NCI-H82 (cell line): ENCODE measurements at places on chromosomes 12 and 14.
A peak's percentile ranks its signal among the peaks of the same experiment; 100 is the strongest.

- DNase-seq = no peak
Observed at GRCh38 chr12:46084666-46085631, 94.6 kb upstream of the SCAF11 start.

- DNase-seq = no peak
Observed at GRCh38 chr12:103053089-103053488, 95.6 kb downstream of the ASCL1 start.

GRCh38 chr12:22238211-22238610, 96.3 kb downstream of the ST8SIA1 start:
- DNase-seq = no peak

DNA sequence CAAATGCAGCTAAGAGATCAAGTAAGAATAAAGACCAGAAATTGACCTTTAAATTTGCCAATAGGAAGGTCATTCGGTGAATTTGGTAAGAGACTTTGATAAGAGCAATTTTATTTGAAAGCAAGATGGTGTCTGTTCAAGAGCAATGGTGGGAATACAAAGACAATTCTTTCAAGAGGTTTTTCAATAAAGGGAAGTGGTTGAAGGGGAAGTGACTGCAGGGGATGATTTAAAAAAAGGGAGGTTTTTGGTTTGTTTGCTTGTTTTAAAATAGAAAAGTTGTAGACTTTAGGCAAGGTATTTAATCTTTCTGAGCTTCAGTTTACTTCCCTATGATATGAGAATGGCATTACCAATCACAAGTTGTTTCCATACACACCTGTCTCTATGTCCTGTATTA, 4.3 kb upstream of the APPL2 start:
- no peak for DNase-seq

DNA sequence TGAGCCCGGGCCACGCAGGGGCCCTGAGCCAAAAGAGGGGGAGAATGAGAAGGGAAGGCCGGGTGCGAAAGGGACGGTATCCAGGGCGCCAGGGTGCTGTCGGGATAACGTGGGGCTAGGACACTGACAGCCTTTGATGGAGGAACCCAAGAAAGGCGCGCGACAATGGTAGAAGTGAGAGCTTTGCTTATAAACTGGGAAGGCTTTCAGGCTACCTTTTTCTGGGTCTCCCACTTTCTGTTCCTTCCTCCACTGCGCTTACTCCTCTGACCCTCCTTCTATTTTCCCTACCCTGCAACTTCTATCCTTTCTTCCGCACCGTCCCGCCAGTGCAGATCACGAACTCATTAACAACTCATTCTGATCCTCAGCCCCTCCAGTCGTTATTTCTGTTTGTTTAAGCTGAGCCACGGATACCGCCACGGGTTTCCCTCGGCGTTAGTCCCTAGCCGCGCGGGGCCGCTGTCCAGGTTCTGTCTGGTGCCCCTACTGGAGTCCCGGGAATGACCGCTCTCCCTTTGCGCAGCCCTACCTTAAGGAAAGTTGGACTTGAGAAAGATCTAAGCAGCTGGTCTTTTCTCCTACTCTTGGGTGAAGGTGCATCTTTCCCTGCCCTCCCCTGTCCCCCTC, 3.0 kb downstream of the SSTR1 start:
- DNase-seq = no peak

DNA sequence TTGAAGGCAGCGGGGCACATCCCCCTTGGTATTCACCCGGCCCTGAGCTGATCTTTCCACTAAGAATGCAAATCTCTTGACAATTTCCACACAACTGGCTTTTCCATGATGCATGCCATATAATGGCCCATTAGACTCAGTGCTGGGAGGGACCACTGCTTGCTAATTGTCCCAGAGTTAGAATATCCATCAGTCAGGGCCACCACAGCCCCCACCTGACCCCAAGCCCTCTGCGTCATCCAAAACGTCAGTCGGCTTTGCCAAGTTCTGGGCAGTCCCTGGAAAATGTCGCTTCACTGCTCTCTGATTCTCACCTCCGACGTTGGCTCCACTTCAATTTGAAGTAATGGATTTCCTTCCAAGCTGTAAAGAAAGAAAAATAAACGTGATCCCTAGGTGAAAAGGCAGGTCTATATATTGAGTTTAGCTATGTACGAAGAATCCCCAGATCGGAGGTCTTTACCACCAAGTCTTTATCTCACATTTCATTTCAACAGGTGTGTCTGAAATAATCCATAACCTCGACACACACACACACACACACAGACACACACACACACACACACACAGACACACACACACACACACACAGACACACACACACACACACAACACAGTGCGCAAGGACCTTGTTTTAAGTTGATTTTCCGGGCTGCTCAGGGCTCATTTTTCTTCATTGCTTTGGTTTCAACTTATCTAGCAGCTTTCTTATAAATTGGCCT, 165.5 kb upstream of the NOS1 start:
- DNase-seq = no peak

GRCh38 chr14:42665083-42665482, 1058.4 kb downstream of the LRFN5 start:
- DNase-seq = peak; percentile 70

DNA sequence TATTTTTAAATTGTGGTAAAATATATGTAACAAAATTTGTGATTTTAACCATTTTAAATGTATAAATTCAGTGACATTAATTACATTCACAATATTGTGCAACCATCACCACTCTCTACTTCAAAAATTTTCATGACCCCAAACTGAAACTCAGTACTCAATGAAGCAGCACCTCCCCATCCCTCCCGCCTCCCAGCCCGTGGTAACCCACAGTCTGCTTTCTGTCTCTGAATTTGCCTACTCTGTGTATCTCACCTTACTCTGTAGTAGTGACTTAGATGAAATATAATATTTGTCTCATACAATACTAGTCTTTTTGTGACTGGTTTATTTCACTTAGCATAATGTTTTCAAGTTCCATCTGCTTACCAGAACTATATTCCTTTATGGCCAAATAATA, 36.2 kb downstream of the EML1 start:
- no peak for DNase-seq

- DNase-seq = no peak
Observed at GRCh38 chr12:56688846-56689109, 694 bp upstream of the PTGES3 start.

GRCh38 chr12:130711756-130712155, 4.3 kb downstream of the RIMBP2 start:
- no peak for DNase-seq

DNA sequence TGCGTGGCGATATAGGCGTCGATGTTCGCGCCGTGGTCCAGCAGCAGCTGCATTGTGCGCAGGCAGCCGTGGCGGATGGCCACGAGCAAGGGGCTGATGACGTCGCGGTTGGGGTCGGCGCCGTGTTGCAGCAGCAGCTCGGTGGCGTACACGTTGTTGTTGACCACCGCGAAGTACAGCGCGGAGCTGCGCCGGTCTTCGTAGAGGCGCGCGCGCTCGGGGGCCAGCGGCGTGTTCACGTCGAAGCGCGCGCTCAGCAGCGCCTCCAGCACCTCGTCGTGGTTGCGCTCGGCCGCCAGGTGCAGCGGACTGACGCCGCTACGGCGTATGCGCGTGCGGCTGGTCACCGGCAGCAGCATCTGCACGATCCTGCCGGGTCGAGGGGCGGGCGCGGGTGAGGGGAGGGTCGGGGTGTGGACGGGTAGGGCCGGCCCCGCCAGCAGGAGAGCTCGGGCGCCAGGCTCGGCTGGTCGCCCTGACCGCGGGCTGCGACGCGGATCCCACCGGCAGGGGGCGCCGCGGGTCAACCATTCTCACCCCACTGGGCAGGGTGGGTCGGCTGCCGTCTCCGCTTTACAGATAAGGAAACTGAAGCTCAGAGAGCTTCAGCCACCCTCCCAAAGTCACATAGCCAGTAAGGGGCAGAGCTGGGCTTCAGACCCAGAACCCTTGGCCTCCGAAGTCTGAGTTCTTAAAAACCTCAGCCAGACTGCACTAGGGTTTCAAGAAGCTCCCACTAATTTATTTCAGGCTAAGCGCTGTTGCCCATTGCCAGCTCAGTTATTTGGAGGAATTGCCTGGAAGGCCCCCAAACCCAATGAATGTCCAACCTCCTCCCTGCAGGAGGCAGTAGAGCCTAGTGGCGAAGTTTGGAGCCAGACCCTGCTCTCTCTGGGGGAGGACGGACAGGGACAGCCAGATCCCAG, 12.4 kb downstream of the FAM181A start:
- DNase-seq = peak; percentile 86

- no peak for DNase-seq
Observed at GRCh38 chr14:69291891-69292561, 32.1 kb downstream of the GALNT16 start.

- no peak for DNase-seq
Observed at GRCh38 chr12:19884021-19884492, 444.8 kb downstream of the AEBP2 start.

DNA sequence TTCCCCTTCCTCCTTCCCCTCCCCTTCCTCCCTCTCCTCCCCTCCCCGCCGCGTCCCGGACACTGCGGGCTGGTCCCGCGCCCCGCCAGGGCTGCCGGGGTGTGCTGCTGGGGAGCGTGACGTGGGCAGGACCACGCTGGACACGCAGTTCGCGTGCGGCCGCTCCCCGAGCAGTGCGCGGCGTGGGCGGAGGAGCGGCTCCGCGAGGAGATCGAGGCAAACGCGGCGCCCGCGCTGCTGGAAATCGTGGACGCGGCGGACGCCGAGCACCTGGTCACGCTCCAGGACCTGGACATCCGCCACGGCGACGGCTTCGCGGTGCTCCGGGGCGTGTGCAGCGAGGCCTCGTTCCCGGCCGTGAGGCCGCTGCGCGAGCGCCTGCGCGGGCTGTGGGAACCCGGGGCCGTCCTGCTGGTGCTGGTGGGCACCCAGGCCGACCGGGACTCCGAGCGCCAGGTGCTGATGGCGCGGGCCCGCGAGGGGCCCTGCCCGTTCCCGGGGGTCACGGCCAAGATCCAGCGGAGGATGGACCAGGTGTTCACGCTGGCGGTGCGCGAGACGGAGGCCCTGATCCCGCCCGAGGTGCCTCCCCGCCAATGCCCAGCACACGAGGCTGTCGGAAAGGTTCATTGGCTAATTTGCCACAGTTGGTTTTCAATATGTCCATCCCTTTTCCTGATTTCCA, 84.3 kb downstream of the TNFAIP2 start:
- DNase-seq = no peak

DNA sequence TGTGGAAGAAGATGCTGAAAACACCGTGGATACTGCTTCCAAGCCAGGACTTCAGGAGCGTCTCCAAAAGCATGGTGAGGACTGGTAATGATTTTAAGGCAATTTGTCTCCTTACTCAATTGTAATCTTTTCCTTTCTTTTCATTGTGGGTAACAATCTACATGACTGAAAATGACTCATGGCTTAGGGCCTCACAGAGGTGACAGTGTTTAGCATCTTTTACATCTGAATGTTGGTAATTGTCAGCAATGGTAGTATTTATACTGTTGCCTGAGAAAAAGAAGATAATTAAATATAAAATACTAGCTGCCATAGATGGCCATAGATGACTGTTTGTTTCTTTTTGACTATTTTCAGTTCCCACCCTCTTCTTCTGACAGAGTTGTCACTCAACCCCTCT, 31.6 kb downstream of the TULP3 start:
- DNase-seq = no peak

DNA sequence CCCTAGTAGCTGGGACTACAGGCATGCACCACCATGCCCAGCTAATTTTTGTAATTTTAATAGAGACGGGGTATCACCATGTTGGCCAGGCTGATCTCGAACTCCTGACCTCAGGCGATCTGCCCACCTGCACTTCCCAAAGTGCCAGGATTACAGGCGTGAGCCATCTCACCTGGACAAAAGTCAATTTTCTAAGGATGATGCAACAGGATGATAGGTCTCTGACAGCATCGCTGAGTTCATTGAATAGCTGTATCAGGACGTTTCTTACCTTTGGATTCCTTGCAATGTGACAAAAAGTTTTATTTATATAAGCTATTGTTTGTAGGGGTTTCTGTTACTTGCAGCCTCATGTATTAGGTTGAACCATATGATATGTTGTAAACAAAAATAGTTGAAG, 55.5 kb upstream of the PCED1B start:
- no peak for DNase-seq

GRCh38 chr12:10725003-10725402, 1.9 kb upstream of the YBX3 start:
- DNase-seq = no peak

GRCh38 chr14:60647081-60647836, 2.0 kb downstream of the SIX1 start:
- peak; percentile 60 for DNase-seq

DNA sequence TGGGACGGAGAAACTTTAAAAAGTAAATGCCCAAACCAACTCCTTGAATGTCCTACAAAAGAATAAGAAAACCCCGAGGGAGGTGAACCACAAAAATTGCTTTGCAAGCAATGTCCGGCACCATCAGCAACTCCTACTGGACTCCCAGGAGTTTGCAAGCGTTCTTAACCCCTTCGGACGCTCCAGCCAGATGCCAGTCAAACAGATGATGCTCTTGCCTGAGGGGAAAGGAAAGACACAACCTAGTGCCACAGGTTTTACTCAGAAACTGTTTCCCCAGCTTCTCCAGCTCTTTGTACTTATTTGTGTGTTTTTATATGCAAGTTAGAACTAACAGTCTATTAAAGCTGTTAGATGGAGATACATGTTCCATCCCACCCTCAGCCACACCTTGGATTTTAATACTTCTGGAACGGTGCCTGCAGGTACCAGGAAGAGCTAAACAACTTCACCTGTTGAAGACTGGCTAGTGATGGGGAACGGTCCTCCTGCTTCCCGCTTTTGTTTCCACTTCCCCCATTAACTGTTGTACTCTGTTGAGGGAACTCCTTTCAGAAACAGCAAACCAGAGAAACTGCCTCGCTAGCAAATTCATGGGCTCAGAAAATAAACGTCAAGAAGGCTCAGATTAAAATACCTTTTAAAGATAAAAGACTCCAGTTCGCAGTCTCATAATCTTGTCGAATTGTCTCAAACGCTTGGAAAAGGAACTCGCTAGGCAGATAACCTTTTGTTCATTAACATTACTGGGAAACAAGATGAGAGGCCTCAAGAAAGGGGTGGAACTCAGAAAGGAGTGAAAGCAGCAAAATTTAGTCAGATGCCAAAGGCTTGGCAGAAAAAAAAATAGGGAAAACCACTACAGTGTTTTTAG, 1.1 kb upstream of the FERMT2 start:
- DNase-seq = peak; percentile 64

DNA sequence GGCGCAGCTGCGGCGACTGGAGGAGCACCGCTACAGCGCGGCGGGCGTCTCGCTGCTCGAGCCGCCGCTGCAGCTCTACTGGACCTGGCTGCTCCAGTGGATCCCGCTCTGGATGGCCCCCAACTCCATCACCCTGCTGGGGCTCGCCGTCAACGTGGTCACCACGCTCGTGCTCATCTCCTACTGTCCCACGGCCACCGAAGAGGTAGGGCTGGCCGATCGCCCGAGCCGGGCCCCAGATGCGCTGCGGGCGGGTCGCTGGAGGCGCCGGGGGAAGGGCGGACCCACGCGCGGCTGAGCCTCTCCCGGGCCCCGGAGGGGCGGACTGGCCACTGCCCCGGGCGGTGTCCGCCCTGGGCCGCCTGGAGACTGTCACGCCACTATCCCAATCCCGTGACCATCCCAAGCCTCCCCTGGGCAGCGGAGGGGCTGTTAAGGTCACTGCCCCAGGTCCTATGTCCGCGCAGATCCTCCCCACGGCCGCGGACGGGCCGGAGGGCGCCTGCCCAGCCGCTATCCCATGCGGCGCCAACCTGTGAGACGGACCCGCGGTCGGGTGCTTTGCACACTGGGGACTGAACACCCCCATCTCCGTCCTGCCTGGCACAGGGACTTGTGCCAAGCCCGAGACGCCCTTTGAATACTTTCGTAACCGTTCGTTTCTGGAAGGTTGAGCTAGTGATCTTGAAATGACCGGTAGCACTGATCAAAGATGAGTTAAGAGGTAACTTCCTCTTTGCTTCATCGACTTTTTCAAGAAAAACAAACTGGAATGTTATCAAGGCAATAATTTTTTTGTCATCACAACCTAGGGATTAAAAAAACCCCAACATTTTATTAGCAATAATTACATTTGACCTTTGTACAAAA, 725 bp downstream of the CHPT1 start:
- DNase-seq = peak; percentile 35
